ENCODE measurements at places on chromosomes 4 and X.

DNA sequence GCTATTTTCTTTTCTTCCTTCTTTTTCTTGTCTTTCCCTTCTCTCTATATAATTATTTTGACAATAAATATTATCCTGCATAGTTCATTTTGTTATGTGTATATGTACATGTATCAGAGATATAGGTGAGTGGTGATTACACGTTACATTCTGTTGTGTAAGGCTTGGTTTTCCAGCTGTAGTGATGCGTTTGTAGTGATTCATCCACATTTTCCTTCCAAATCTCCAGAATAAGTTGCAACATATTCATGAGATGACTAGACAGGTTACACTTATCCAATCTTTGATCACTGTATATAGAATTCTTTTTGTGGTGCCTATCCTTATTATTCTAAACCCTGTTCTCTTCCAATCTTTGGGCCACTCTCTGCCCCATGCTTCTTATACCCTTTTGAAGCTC lies 540.2 kb downstream of the GBA3 start:
- no peak for DNase-seq
- no peaks in the 10 kb centered on the region for H3K27me3 ChIP-seq
- H3K27ac ChIP-seq, result no peak overlapping the region
- no peaks in the 10 kb centered on the region for H3K36me3 ChIP-seq

DNA sequence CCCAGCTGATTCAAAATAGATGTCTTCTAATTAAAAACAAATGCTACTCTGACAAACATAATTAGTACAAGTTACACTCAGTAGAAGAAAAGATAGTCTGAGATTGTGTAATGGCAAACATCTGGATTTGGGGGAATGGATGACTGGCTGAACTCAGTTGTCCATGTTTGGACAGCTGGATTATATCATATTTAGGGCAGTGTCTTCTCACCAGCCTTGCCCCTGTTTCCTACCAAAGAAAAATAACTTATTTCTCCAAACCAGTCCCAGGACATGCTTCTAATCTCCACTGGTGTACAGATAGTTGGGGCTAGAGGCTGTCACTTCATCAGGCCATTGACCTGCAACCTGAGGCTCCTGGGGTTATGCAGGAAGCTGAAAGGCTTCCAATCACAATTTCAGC lies 237.3 kb downstream of the USP46 start:
- DNase-seq, result no peak
- H3K27ac ChIP-seq, result no peak overlapping the region
- no peaks in the 10 kb centered on the region for H3K36me3 ChIP-seq
- H3K4me1 ChIP-seq, result peaks cover 5% of the 10 kb centered on the region

- no peak overlapping the region for H3K27ac ChIP-seq
- H3K27me3 ChIP-seq, result no peaks in the 10 kb centered on the region
- H3K4me3 ChIP-seq, result no peak overlapping the region
- no peaks in the 10 kb centered on the region for H3K36me3 ChIP-seq
Observed at GRCh38 chr4:176753049-176753448, 39.7 kb downstream of the VEGFC start.

DNA sequence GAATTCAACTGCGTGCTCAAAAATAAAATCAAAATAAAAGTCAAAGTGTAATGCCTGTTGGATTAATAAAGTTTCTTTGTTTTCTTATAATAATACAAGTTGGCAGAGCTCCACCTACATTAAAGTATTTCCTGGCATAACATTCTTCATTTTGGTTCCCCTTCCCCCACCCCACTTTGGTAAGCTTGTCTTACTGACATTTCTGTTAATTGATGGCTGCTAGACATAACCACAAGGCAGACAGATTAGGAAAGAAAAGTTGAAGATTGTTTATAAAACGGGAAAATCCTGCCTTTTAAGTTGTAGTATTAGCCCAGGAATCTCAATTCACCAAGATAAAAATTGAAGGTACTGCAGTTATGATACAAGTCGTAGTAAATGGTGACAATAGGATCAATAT lies 246.5 kb upstream of the RPS6KA3 start:
- H3K27ac ChIP-seq, result no peak overlapping the region
- H3K36me3 ChIP-seq, result no peaks in the 10 kb centered on the region
- no peak overlapping the region for H3K4me3 ChIP-seq
- peaks cover 12% of the 10 kb centered on the region for H3K4me1 ChIP-seq
- no peak for DNase-seq

DNA sequence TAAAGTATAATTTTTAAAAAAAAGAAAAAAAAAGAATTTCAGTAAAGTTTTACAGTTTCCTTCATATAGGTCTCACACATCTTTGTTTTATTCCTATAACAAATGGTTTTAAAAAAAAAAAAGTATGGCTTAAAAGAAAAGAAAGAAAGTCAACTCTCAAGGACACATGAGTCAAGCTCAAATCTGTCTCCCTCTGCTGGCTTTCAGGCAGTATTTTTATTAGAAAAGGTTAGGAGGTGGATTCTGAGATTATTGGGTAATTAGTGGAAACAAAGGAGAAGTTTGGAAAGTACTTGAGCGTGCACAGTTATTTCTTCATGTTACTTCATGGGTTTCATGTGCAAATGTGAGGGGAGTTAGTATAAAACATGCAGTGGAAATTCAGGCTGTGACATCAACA lies 36.6 kb upstream of the BTC start:
- no peaks in the 10 kb centered on the region for H3K4me1 ChIP-seq
- no peaks in the 10 kb centered on the region for H3K27me3 ChIP-seq
- no peaks in the 10 kb centered on the region for H3K36me3 ChIP-seq
- DNase-seq, result no peak
- no peak overlapping the region for H3K4me3 ChIP-seq
- H3K27ac ChIP-seq, result no peak overlapping the region

GRCh38 chrX:10634392-10635161 lies 14.2 kb upstream of the MID1 start:
- DNase-seq, result no peak
- no peak overlapping the region for H3K4me3 ChIP-seq
- no peaks in the 10 kb centered on the region for H3K4me1 ChIP-seq
- peaks cover 10% of the 10 kb centered on the region for H3K27me3 ChIP-seq

- H3K4me1 ChIP-seq, result peaks cover 18% of the 10 kb centered on the region
- H3K27ac ChIP-seq, result no peak overlapping the region
- no peaks in the 10 kb centered on the region for H3K36me3 ChIP-seq
- no peak for DNase-seq
- peaks cover 45% of the 10 kb centered on the region for H3K27me3 ChIP-seq
Observed at GRCh38 chr4:113981591-113981990, 2.1 kb upstream of the ARSJ start.

DNA sequence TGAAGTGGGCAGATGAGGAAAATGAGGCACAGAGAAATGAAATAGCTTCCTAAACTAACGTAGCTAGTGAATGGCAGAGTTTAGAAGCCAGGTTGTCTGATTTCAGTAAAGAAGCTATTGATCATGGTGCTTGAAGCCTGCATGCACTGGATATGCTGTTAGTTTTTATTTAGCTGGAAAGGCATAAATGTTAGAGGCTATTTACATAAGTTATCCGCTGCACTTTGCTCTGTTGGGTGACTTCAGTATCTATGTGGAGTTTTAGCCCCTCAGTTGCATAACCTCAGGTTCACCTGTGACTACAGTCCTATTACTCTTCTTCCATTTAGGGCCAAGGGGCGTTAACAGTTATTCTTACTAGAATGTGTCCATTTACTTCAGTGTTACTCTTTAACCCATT lies 522.4 kb upstream of the RPS6KA3 start:
- H3K36me3 ChIP-seq, result no peaks in the 10 kb centered on the region
- no peak for DNase-seq
- no peak overlapping the region for H3K27ac ChIP-seq
- no peaks in the 10 kb centered on the region for H3K4me1 ChIP-seq

- H3K4me3 ChIP-seq, result no peak overlapping the region
- H3K27me3 ChIP-seq, result no peaks in the 10 kb centered on the region
- H3K4me1 ChIP-seq, result peaks cover 49% of the 10 kb centered on the region
- no peaks in the 10 kb centered on the region for H3K36me3 ChIP-seq
- DNase-seq, result no peak
- peak overlapping the region; percentile 44 for H3K27ac ChIP-seq
Observed at GRCh38 chrX:39337451-39337850, 536.2 kb downstream of the MID1IP1 start.

- peaks cover 5% of the 10 kb centered on the region for H3K27me3 ChIP-seq
- H3K36me3 ChIP-seq, result no peaks in the 10 kb centered on the region
- no peak overlapping the region for H3K4me3 ChIP-seq
- no peak for DNase-seq
Observed at GRCh38 chrX:10341309-10341708, 184.5 kb downstream of the CLCN4 start.

- H3K36me3 ChIP-seq, result no peaks in the 10 kb centered on the region
- no peak for DNase-seq
- peaks cover 3% of the 10 kb centered on the region for H3K4me1 ChIP-seq
- peaks cover 10% of the 10 kb centered on the region for H3K27me3 ChIP-seq
Observed at GRCh38 chrX:134741746-134742145, 83.5 kb upstream of the PLAC1 start.

DNA sequence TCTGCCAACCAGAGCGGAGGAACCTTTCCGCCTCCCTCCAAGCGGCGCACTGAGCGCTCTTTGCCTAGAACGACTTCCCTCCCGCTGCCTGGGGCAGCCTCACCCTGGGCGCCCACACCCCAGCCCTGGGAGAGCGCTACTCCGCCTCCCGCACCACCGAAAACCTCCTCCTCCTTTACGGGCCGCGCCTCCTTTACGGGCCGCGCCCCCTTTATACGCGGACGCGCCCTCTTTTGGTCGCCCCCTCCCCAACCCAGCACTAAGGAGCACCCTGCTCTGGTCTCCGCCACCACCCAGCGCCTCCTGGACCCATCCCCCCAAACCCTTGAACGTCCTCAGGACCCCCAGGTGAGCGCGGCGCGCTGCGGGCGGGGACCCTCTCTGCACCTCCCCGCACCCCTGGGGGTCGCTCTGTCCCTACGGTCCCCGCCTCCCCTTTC lies 586 bp upstream of the NSG1 start:
- no peak overlapping the region for H3K27ac ChIP-seq
- H3K27me3 ChIP-seq, result peaks cover 61% of the 10 kb centered on the region
- no peaks in the 10 kb centered on the region for H3K36me3 ChIP-seq
- peak overlapping the region; percentile 79 for H3K4me3 ChIP-seq

- H3K4me1 ChIP-seq, result peaks cover 17% of the 10 kb centered on the region
- no peak for DNase-seq
Observed at GRCh38 chrX:129983575-129984110, 1.2 kb downstream of the BCORL1 start.

DNA sequence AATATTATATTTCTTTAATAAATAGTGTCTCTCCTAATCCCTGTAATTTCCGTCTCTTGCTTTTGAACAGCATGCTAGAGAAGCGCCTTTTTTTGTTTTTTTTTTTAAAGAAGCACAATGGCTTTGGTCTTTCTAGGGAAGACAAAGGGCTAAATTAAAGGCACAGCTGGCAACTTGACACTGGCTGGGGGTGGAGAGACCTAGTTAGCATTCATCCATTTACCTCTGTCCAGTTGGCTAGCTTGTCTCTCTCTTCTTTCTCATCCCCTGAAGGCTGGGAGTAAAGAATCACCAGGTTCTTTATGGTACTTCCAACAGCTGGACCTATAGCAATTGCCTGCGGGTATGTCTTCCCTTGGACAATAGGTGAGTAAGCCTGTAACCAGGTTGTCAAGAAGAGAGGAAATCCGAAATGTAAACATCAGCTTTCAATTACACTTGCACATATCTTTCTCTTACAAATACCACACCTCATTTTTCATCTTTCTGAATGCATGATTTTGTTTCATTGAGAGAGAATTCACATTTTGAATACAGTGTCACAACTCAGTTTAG lies 178.4 kb upstream of the GPR101 start:
- no peak for DNase-seq
- no peak overlapping the region for H3K27ac ChIP-seq
- no peak overlapping the region for H3K4me3 ChIP-seq
- no peaks in the 10 kb centered on the region for H3K4me1 ChIP-seq
- no peaks in the 10 kb centered on the region for H3K36me3 ChIP-seq

DNA sequence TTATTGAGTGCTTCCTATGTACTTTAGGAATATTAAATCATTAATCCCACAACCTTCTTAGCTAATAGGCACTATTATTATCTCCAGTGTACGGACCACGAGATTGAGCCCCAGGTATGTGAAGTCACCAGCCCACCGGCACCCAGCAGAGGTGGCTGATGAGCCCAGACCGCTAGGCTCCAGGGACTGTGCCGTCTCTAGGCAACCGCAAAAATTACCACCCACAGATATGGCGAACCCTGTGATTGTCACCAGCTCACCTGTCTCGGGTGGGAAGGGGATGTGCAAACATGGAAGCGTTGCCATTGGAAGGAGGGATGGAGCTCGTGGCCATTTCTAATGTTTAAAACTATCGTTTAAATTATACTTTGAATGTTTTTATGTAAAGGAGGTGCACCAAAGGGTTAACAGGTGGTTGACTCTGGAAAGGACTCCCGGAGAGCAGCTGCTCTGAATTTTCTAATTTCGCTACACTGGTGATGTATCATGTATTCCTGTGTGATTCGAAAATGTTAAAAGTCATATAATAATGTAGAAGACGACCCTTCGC lies 21.0 kb upstream of the JAKMIP1 start:
- H3K4me1 ChIP-seq, result no peaks in the 10 kb centered on the region
- no peaks in the 10 kb centered on the region for H3K36me3 ChIP-seq
- H3K27me3 ChIP-seq, result peaks cover 52% of the 10 kb centered on the region
- no peak overlapping the region for H3K27ac ChIP-seq

DNA sequence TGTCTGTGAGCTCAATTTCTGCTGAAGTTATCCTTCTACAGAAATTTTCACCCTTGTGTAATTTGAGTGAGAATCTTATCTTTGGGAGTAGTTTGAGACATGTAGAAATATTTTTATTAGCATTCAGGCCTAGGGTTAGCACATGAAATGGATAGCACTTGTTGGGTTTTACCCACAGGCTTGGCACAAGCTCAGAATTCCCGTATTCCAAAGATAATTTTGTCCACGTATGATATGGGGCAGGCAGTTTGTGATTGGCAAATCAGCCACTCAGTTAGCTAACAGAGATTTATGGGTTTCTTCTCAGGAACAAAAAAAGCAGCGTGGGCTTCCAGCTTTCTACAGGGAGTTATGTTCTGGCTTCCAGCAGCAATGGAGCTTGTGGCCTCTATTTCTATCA lies 117.9 kb upstream of the DCAF8L1 start:
- H3K27me3 ChIP-seq, result no peaks in the 10 kb centered on the region
- no peak overlapping the region for H3K4me3 ChIP-seq
- H3K36me3 ChIP-seq, result no peaks in the 10 kb centered on the region
- H3K4me1 ChIP-seq, result no peaks in the 10 kb centered on the region
- no peak for DNase-seq

DNA sequence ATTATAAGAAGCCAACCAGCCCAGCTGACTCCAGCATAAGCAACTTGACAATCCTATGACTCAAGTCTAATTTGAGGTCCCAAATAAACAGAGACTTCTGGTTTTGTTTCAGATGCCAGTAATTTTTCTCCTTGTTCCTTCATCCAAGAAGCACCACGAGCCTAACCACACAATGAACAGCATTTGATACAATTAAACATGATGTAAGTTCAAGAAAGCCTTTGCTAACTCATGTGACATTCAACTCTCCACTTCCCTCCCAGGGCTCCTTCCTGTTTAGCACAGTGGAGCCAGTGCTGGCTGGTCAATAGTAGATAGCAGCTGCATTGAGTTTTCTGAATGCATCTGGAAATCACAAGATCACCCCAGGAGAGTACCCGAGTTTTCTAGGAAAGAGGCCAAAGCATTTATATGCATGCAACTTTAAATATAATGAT lies 206.3 kb downstream of the ARHGAP24 start:
- peak overlapping the region; percentile 85 for H3K27ac ChIP-seq
- no peaks in the 10 kb centered on the region for H3K27me3 ChIP-seq
- peaks cover 30% of the 10 kb centered on the region for H3K4me1 ChIP-seq
- DNase-seq, result peak; percentile 21
- H3K36me3 ChIP-seq, result peaks cover 2% of the 10 kb centered on the region

- H3K27me3 ChIP-seq, result no peaks in the 10 kb centered on the region
- H3K36me3 ChIP-seq, result no peaks in the 10 kb centered on the region
- H3K27ac ChIP-seq, result no peak overlapping the region
Observed at GRCh38 chr4:111064342-111064993, 441.6 kb upstream of the PITX2 start.

Data from stimulated activated naive B cell treated with anti-CD40 and anti-IgM and Interleukin-4, amounts not matched to agents 10 μg/mL and 1 μg/mL and 100 μg/mL, for 72 hours (primary cell).